ENCODE measurements at places on chromosomes 1 and 21.

DNA sequence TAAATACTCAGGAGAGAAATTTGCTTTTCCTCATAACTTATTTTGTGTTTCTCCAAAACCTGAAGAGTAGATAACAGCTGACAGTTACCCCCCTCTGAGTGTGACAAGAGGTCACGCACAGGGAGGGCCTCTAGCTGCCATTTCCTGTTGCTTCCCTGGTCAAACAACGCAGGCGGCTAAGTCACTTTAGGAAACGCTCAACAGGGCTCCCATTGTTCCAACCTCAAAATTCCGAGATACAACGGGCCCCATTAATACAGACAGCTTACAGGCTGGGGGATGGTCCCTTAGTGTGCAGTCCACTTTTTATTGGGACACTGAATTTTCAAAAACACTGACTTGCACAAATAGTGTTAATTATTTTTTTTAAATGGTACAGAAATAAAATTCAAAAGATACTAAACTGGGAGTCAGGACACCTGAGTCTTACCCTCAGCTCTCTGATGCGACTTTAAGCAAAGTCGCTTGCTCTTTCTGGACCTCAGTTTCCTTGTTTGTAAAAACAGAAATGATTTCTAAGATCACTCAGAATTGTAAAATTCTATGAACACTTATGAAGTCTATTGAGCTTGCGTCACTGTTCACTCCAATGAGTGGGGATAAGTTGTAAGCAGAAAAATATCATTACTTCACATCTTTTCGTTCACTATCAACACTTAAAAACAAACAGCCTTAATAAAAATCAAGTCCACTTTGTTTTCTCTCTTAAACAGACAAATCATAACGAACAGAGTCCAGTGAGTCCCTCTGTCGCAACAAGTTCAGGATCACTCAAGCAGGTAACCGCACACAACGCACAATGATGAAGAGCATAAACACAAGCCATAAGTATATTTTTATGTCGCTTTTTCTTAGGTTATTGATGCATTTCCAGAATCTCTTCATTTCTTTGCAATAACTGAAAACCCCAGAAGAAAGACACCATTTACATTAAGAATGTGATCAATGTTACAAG, 13.5 kb downstream of the LZIC start:
- no peak for DNase-seq

DNA sequence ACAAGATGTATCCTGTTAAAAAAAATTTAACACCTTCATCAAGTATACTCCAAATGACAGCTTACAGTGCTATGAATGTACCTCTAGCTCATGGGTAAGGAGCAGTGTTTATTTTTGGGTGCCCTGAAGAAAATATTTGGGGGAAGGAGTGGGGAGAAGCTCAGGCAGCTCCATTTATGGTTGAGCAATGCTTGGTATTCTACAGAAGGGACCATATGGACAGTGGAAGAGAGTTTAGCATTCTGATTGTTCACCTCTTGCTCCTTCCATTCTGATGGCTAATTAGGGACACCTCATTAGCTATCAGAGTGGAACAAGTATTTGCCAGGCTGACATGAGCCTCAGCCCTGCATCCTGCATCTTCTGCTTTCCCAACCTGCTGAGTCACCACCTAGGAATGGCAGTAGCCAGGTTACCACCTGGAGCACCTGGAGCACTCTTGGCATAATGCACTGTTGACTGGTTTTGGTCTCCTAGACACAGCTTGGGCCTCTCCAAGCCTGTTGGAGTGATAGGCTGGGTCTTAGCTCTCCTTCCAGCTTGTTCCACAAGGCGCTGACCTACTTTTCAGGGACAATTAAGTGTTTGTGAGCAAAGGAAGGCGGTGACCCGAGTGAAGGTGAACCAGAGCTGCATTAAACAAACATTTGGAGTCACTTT, 62.0 kb upstream of the MACF1 start:
- DNase-seq, result no peak

GRCh38 chr1:161930064-161930463, 93.6 kb downstream of the OLFML2B start:
- DNase-seq, result no peak

DNA sequence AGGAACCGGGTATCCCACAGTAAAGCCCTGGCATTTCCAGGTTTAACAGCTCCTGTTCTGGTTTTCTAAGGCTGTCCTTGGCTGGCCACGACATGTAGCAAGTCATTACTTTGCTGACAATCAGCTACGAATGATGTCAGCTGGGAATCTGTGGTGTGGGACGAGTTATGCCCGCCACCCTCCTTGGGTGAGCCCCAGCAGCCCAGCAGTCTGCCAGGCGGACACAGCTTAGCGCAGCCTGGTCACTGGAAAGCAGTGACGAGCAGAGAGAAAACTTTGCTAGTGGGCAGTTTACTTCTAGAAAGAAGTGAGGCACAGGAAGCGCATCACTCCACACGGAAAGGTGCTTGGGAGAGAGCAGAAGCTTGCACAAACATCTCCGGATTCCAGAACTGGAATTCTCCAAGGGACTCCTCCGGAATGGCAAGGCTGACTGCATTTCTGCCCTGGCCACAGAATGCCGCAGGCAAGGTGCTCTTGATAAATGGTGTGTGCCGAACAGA, 15.5 kb upstream of the ZNF436 start:
- no peak for DNase-seq

DNA sequence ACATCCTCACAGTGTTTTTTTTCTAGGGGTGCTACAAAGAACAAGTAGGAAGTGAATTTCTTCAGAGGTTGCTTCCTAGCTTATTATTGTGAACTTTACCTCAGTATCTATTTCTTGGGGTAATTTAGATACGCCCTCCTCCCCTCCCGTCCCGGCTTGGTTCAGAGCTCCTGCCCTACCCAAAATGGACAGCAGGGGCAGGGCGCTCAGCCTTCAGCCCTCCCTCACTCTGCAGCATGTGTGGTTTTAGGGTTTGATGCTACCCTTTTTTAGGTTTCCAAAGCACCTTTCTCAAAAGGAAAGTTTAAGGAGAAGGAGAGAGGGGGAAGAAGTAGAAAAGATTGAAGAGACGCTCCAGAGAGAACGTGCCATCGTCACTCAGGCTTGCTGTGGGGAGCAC, 16.9 kb upstream of the POGK start:
- no peak for DNase-seq

- DNase-seq, result no peak
Observed at GRCh38 chr1:147626739-147627138, 43.6 kb downstream of the ACP6 start.

GRCh38 chr1:110307239-110307974, 31.8 kb upstream of the RBM15 start:
- no peak for DNase-seq

- DNase-seq, result no peak
Observed at GRCh38 chr1:113792471-113792870, 19.8 kb downstream of the RSBN1 start.

GRCh38 chr21:41605178-41605933, 97.4 kb upstream of the TMPRSS2 start:
- no peak for DNase-seq

DNA sequence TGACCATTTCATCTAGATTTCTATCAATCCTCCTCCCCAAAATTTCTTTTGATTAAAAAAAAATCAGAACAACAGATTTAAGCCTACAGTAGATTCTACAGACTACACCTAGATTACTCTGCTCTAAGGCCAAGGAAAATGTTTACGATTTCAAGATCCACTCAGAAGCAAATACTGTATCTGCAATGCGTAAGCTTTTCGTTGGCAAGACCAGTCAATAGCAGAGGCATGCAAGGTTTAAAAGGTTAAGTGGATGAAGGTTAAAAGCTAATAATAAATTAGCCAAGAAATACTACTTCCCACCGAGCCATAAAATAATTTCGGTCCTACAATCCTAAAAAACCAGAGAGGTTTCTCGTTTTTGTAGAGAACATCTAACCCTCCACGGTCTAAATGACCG, 1.3 kb downstream of the CLSTN1 start:
- no peak for DNase-seq

- no peak for DNase-seq
Observed at GRCh38 chr1:218529646-218530300, 184.6 kb downstream of the TGFB2 start.

- no peak for DNase-seq
Observed at GRCh38 chr1:56520016-56520601, 59.3 kb downstream of the PLPP3 start.

GRCh38 chr1:96049759-96050409, 671.7 kb upstream of the PTBP2 start:
- no peak for DNase-seq

DNA sequence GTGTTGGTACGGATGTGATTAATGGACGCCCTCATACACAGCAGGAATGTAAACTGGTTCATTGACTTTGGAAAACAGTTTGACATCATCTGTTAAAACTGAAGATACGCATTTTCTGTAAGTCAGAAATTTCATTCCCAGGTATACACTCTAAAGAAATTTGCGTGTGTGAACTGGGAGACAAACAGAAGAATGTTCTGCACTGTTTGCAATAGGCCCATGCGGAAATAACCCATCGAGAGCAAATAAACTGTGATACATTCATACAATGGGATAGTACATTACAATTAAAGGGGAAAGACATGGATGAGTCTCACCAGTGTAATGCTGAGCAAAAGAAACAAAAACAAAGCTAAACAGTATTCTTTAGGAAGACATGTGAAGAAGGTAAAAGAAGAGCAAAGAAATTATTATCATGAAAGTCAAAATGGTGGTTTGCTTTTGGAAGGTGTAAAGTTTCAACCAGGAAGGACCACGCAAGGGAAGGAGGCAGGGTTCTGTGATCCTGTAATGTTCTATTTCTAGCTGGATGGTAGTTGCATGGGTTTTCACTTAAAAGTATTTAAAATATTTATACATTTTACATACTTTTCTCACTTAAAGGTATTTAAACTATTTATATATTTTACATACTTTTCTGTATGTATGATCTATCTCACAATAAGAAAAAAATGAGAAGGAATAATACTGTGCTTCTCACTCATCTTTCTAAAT, 30.3 kb downstream of the INTS7 start:
- no peak for DNase-seq

- DNase-seq, result no peak
Observed at GRCh38 chr1:33237579-33237978, 18.7 kb upstream of the ZNF362 start.

Measured in left renal pelvis (tissue), 4 donors.